ENCODE measurements at places on chromosomes 3 and 15.

DNA sequence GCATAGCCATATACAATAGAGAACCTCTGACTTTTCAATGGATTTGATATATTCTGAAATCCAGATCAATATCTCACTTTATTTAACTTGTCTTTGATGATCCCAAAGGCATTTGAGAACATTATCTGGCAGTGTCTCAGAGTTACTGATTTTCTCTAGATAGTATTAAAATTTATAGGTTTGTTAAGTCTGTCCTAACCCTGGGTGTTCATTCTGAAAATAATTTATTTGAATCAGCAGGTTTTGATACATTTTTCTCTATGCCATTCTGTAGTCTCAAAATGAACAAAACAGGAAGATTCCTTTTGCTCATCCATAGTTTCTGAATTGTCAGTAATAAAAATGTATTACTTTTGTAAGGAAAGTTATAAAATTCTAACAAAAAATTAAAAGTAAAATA lies 14.3 kb downstream of the CCR8 start:
- no peak for DNase-seq

GRCh38 chr3:169984292-169984691 lies 17.7 kb downstream of the SEC62 start:
- DNase-seq = no peak

DNA sequence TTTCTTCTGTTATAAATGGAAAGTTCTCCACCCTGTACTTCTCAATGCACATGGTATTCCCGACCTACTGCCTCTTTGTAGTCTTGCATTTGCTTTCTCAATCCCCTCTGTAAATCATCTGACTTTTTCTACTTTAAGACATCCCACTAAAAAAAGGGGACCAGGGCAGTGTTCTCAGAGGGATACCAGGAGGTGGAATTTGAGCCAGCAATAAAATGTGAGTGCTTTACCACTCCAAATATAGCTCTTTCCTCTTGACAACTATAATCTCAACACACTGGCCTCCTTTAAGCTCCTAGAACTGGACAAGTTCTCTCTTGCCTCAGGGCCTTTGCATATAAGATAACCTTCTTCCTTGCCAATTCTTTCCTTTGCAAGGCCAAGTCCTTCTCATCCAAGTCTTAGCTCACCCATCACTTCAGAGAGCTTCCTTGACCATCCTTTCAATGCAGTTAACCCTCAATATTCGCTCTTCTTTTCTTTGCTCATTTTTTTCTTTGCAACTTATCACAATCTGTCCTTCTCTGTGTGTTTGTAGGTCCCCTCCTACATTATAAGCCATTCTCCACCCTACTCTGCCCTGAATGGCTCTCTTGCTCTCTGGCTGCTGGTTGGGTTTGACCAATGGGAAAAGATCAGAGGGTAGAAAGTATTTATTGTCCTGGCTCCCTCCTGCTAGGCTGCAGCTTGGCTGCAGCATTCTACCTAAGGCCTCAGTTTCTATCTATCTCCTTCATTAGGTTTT lies 93.4 kb downstream of the PRICKLE2 start:
- DNase-seq = no peak

DNA sequence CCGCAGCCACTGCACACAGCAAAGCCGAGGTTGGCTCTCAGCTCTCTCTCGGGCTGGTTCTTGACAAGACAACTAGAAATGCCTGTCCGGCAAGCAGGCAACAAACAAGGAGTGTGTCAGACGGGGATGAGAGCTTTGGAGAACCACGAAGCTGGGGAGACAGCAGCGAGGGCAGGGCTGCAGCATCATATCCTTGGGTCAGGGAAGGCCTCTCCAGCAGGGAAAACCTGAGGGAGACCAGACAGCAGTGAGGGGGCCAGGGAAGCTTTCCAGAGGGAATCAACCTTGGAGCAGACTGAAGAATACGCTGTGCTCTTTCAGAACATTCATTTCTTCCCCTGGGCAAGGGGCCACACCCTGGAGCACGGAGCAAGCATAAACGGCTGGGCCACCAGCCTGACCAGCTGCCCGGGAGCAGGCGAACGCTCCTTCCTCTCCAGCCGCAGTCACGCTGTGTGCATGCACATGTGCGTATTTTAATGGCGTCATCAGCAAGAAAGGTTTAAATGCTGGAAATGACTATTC lies 58.7 kb downstream of the CHSY1 start:
- DNase-seq = peak; percentile 55

GRCh38 chr15:94206463-94207167 lies 24.7 kb upstream of the MCTP2 start:
- DNase-seq = no peak

DNA sequence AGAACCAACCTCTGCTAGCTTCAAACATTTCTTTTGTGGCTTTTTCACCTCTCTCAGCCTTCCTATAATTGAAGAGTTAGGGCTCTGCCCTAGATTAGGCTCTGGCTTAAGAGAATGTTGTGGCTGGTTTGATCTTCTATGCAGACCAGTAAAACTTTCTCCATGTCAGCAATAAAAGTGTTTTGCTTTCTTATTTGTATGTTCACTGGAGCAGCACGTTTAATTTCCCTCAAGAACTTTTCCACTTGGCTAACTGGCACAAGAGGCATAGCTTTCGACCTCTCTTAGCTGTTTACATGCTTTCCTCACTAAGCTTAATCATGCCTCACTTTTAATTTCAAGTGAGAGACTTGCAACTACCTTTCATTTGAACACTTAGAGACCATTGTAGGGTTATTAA lies 964.7 kb downstream of the ROBO2 start:
- DNase-seq = no peak

Measured in heart left ventricle (tissue), 16 donors.